ENCODE measurements at places on chromosomes 3 and 15. TPM values are rescaled to one million over a fixed set of nuclear protein-coding genes. Genes with fewer than 3 reads are reported as not detected.

Gene CCR2
- not detected for total RNA-seq

Gene PPP1R14D
- total RNA-seq = not detected

Gene GOLIM4
- total RNA-seq = 29.2 TPM

Gene HTR3E
- not detected for total RNA-seq

Gene TTLL13
- not detected for total RNA-seq

Gene CCR3
- total RNA-seq = not detected

Gene CFAP92
- not detected for total RNA-seq

Gene CLN6
- total RNA-seq = 15.3 TPM

Gene GRIP2
- under 0.01 TPM for total RNA-seq

Gene SOX2
- total RNA-seq = not detected

Gene KBTBD8
- 2.0 TPM for total RNA-seq

Gene SLC24A5
- total RNA-seq = not detected

Gene HRG
- total RNA-seq = not detected

Gene ASB14
- total RNA-seq = not detected

Measured in cardiac atrium fibroblast (primary cell).